ENCODE measurements at places on chromosomes 16 and 17.

DNA sequence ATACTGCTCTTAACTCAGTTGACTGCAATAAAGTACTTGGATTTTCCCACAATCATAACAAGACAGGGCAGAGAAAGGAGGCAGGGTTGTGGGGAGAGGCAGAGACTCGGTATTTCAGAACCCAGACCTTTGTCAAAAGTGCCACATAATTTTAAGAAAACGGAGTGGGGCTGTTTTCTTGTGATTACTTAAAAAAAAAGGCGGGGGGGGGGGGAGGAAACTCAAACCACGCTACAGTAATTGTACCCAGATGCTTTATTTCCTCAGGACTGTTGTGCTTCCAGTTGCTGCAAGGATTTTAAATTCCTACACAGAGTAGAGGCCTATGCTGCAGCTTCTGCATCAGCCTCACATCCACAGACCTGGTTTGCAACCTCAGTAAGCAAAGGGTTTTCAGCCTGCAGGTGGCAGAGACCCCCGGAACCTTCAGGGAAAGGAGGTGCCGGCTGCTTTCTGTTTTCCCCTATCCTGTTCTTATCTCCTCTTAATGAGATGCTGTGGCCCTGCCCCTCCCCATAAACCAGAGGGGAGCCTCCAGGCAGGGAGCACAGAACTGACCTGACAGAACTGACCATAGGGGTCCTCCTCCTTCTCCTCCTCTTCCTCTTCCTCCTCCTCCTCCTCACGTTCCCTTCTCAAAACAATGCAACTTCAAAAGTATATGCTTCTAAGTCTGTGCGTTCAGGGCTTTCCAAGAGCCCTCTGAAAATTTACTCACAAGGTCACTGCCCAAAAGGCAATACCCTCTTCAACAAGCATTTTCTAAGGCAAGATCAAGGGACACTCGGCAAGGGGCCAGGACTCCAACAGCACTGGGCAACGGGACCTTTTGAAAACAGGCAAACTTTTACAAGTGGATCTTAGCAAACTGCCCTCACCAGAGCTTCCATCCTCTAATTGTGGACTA is 7.5 kb downstream of the AXIN2 start:
- DNase-seq, result peak; percentile 77

DNA sequence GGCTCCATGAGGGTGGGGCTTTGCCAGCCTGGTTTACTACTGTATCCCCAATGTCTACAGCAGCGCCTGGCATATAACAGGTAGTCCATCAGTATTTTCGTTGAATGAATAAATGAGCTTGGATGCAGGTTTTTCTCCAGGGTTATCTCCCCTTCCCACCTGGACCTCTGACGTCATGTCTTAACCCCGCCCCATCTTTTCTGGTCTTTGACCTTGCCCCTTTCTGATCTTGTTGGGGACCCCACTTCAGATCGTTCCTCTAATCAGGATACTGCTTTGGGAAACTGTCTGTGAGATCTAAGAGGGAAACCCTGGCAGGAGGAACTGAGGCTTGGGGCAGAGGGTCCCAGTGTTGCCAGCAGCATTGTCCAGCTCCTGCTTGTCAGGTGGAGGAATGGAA is 68.8 kb upstream of the GCSH start:
- DNase-seq, result no peak

DNA sequence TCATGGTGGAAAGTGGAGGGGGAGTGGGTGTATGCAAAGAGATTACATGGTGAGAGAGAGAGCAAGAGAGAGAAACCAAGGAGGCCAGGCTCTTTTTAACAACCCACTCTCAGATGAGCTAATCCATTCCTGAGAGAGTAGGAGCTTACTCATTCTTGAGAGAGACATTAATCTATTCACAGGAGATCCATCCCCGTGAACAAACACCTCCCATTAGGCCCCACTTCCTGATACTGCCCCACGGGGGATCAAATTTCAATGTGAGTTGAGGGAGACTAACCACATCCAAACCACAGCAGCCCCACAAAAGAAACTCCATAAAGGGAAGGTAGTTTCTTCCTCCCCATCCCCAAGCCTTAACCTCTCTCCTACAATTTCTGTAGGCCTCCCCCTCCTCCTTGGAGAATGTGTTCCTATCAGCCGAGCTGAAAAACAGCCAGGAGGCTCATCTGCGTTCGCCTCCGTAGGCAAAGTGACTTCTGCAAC is 450.0 kb downstream of the NPIPA7 start:
- DNase-seq, result no peak

- DNase-seq, result no peak
These were observed 189.9 kb downstream of the NTN1 start for GRCh38 chr17:9211133-9211765.

- DNase-seq, result peak; percentile 21
These were observed 26.1 kb upstream of the JPT2 start for GRCh38 chr16:1651974-1652312.

- no peak for DNase-seq
These were observed 458.7 kb upstream of the ZFHX3 start for GRCh38 chr16:73506568-73507056.

- DNase-seq, result peak; percentile 61
These were observed at the start of gene PLLP for GRCh38 chr16:57284209-57284951. PLLP (minus strand) TSS chr16:57284672; CDS start chr16:57284540, 132 bp downstream.

DNA sequence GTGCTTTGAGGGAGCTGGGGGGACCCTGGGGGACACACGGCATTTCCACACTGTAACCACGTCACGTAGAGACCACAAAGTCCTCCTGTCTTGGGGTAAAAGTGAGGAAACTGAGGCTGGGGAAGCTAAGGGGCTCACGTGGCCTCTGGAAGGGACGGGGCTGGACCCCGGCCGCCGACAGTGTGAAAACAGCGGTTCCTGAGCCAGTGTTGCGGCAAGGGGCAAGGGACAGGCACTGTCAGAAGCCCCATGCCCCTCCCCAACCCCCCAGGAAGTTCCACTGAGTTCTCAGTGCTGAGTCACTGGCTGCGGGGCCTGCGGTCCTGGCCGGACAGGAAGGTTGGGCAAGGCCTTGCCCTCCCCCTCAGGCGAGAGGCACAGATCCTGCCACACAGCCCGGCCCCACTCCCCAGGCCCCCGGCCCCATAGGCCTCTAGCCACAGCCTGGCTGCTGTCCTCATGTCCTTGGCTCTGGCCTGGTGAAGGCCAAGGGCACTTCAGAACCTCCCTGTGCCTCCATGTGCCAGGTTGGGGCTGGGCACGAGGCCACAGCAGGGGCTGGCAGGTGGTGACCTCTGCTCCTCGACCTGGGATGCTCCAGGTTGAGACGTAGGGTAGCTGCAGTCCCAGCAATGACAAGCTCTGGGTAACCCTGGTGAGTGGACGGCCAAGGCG is 5.0 kb upstream of the CCDC57 start:
- peak; percentile 92 for DNase-seq

GRCh38 chr17:75642182-75642783 is 9.0 kb downstream of the SMIM5 start:
- no peak for DNase-seq

GRCh38 chr17:60908324-60908723 is 230.7 kb downstream of the BCAS3 start:
- no peak for DNase-seq

DNA sequence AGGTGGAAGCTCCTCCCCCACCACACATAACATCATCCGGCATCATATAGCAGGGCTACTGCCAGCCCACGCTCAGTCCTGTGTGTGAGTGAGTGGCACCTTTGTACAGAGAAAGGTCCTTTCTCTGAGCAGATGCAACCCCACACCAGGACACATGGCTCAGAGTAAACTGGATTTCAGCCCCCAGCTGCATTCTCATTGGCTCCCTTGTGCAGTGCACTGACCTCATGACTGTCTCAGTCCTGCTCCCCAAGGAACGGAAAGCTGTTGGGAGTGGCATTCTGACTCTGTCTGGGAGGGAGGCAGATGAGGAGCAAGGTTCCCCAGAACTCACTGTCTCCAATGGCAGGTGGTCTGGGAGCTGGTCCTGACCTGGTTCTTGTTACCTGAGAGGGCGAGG is 244.1 kb downstream of the PHKB start:
- DNase-seq, result no peak

DNA sequence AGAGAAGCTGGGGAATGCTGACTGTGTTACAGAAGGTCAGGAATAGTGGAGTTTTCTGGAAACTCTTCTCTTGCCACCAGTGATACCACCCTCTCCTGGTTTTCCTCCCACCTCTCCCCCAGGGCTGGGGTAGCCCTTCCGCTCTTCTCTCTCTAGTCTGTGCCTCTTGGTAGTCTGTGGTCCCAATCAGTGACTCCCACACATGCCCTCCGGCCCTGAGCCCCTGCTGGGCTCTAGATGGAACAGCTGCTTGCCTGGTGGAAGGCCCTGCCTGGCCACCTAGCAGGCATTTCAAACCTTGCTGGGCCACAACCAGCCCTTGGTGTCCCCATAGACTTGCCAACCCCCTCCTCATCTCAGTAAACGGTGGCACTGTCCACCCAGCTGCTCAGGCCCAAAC is 15.2 kb upstream of the MTSS2 start:
- no peak for DNase-seq

GRCh38 chr17:58666858-58667267 is 25.0 kb downstream of the TEX14 start:
- DNase-seq, result peak; percentile 75

- DNase-seq, result no peak
These were observed 44.0 kb downstream of the NLK start for GRCh38 chr17:28086519-28086918.

GRCh38 chr17:81287152-81287551 is 8.0 kb downstream of the SLC38A10 start:
- no peak for DNase-seq

DNA sequence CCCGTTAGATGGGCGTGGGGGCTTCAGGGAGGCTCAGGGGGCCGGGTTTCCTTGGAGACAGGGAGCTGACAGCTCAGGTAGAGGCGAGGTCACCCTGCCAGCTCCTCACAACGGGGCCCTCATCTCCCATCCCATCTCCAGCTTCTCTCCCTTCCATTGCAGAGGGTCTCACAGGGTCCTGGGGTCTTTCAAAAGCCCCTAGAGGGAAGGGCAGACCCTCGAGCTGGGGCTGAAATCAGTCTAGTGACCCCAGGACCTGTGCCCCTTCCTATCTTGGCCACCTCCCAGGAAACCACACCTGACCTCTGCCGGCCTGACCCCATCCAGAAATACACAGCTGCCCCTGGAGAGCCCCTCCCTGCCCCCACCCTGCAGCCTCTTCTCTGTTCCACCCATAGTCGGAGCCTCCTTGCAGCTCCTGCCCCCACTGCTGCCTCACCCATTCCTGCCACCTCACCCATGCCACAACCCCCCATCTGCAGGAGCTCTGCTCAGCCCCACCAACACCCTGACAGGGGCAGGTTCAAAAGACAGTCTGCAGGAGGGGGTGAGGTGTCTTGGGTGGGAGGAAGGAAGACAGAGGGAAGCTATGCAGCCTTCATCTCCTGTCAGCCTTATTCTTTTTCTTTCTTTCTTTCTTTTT is 23.4 kb downstream of the PIK3R5 start:
- no peak for DNase-seq

DNA sequence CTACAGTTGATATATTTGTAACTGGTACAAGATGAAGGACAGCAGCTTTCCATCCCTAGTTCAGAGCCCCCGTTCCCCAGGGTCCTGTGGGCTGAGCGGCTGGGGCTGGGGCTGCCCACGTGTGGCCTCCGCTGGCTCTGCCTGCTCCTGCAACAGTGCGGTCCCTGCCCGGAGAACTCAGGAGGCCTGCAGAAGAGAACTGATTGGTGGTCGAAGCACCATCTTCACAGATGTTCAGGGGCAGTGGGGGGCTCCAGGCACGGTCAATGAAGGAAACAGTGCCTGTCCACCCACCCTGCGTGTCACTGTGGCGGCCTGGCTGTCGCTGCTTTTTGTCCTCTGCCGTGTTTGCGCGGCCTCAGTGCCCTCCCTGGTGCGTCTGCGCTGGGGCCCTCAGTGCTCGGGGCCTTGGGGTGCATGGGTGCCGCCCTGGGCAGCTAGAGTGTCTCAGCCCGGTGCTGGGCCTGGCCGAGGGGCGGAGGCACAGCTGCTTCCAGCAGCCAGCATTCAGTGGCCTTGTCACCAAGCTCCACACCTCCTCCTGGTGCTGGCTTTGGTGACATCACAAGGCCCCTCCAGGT is 4.2 kb upstream of the NUDT16L1 start:
- DNase-seq, result no peak

DNA sequence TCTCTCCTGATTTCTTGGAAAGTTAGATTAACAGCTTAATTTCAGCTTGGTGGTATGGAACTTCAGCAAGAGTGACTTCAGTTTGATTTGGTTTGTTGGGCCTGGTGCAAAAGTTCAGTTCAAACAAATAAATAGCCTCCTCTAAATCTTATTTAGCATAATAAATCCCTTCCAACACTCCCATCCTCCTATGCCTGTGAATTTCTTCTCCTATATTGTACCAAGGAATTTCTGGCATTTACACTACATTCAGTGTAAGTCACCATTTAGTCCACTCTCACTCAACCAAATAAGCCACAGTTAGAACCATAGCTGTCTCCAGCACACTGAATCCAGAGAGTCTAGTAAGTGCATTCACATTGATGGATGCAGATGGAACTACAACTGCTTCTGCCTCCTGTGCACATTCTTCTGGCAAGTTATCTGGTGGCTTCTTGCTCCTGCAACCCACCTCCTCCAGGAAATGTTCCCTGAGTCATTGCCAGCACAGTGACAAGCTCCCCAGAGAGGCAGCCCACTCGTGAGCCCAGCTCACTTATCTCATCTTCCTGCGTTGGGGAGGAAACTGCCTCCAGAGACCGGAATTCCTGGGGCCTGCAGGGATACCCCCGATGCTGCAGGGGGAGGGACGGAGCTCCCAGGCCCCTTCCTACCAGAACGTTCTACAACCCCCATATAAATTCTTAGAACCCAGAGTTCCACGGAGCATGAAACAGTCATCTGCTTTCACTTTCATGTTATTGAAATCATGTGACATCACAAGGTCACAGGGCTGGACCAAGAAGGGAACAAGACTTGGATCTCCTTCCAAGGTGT is 318.3 kb downstream of the PHKB start:
- peak; percentile 48 for DNase-seq

DNA sequence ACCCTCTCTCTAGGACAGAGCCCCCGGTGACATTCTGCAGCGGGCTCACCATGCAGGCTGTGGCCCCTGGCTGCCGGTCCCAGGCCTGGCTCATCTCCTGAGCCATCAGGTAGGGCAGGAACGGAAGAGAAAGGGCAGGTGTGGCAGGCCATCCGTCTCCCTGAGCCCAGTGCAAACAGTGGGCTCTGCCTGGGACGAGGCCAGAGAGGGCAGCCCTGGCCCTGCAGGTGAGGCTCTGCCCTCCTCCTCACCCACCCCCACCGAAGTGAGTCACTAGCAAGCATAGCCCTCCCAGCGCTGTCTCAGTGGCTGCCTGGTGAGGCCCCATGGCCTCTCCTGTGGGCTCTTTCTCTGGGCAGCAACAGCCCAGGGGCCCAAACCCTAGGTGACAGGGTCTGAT is 14.5 kb downstream of the OTOP3 start:
- DNase-seq, result no peak

DNA sequence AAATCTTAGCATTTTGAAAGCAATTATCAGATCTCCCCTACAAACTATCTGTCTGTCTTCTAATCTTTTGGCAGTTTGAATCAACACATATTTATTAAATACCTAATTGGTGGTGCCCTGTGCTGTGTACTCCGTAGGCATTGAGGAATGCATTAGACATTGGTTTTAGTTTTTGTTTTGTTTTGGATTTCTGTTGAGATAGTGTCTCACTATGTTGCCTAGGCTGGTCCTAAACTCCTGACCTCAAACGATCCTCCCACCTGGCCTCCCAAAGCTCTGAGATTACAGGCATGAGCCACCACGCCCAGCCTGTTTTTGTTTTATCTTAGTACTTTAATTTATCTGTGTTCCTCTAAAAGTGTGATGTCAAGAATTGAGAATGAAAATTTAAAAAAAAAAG is 124.8 kb upstream of the RBL2 start:
- no peak for DNase-seq

GRCh38 chr16:21613361-21613760 is 14.0 kb downstream of the METTL9 start:
- DNase-seq, result no peak

All from adipocyte (in vitro differentiated cells).